ENCODE measurements at places on chromosomes 7 and 10. TPM values are rescaled to one million over a fixed set of nuclear protein-coding genes. Genes with fewer than 3 reads are reported as not detected.

- DNase-seq, result no peak
Measured at GRCh38 chr7:90804370-90804769, 208.2 kb downstream of the CDK14 start.

GRCh38 chr10:95920798-95921426 lies 13.1 kb downstream of the CC2D2B start:
- no peak for DNase-seq

MYPN gene
- polyA plus RNA-seq, result 0.03 TPM

- DNase-seq, result no peak
Measured at GRCh38 chr10:100896876-100897461, 15.8 kb upstream of the SLF2 start.

- DNase-seq, result no peak
Measured at GRCh38 chr10:119494236-119495020, 48.1 kb downstream of the RGS10 start.

MUC12 gene
- 1.7 TPM for polyA plus RNA-seq

GRCh38 chr10:36050763-36051499 lies 408.8 kb upstream of the FZD8 start:
- DNase-seq, result no peak

ADCYAP1R1 gene
- polyA plus RNA-seq, result 1.4 TPM

- DNase-seq, result no peak
Measured at GRCh38 chr7:149855361-149856305, 17.5 kb downstream of the ZNF862 start.

C10orf143 gene
- polyA plus RNA-seq, result 4.9 TPM

DNA sequence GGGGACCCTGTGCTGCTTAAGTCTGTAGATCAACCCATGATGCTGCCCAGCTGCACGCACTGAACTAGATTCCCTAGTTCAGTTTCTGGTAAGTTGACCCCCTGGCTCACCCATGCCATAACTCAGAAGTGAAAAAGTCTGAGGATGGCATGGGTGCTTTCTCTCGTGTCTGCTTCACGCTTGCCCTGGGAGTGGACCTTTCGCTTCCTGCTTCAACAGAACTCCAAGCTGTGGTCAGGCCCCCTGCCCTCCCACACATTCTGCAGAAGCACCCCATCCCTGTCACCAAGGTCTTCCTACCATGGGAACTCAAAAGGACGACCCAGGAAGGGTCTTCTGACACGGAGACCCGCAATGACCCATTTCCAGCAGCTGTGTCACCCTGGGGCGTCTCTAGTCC lies 39.9 kb downstream of the LRRC18 start:
- no peak for DNase-seq

GPR15LG gene
- not detected for polyA plus RNA-seq

- DNase-seq, result no peak
Measured at GRCh38 chr7:112103246-112103645, 103.0 kb downstream of the DOCK4 start.

ORC5 gene
- polyA plus RNA-seq, result 23.5 TPM

GRCh38 chr10:48531486-48531885 lies 73.4 kb downstream of the ARHGAP22 start:
- no peak for DNase-seq

FAM204A gene
- polyA plus RNA-seq, result 81.5 TPM

GRCh38 chr10:28396331-28396730 lies 93.5 kb upstream of the MPP7 start:
- no peak for DNase-seq

DKK1 gene
- 5.2 TPM for polyA plus RNA-seq

GRCh38 chr7:90067171-90067570 lies 87.1 kb upstream of the STEAP1 start:
- DNase-seq, result no peak

DNA sequence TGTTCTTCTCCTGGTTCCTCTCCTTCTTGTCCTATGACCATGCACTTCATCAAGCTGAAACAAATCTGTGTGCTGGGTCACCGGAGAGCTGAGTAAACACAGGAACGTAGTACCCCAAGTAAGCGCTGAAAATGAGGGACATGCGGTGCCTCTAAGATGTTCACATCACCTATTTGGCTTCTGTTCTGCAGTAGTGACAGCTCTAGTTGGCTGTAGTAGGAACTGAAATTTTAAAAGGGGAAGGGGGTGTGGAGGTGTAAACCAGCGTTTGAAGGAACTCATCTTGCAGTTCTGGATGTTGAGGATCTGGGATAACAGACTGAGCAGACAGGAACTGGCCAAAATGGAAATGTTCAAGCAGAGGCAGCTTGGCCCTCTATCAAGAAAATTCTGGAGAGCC lies 85.2 kb downstream of the WNT2 start:
- DNase-seq, result no peak

SNCG gene
- polyA plus RNA-seq, result 4.3 TPM

GRCh38 chr10:3737864-3738263 lies 47.1 kb downstream of the KLF6 start:
- no peak for DNase-seq

LRRC17 gene
- polyA plus RNA-seq, result 237 TPM

ZNF736 gene
- 20.4 TPM for polyA plus RNA-seq

DNA sequence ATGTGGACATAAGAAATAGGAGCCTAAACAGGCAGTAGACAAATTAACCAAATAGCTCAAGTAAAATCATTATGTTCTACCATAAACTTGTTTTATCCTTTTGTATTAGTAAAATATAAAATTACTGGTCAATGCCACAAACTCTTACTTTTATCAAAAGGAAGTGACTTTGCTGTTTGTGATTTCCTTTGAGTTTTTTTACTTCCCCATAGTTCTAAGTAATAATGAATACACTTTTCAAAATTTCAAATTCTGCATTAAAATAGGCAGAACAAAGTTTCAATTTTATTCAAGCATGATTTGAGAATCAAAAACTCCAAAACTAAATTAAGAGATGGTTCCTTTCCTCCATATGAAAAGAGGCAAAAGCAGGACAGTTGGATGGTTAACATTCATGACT lies 139.7 kb upstream of the ABCB5 start:
- no peak for DNase-seq

DNA sequence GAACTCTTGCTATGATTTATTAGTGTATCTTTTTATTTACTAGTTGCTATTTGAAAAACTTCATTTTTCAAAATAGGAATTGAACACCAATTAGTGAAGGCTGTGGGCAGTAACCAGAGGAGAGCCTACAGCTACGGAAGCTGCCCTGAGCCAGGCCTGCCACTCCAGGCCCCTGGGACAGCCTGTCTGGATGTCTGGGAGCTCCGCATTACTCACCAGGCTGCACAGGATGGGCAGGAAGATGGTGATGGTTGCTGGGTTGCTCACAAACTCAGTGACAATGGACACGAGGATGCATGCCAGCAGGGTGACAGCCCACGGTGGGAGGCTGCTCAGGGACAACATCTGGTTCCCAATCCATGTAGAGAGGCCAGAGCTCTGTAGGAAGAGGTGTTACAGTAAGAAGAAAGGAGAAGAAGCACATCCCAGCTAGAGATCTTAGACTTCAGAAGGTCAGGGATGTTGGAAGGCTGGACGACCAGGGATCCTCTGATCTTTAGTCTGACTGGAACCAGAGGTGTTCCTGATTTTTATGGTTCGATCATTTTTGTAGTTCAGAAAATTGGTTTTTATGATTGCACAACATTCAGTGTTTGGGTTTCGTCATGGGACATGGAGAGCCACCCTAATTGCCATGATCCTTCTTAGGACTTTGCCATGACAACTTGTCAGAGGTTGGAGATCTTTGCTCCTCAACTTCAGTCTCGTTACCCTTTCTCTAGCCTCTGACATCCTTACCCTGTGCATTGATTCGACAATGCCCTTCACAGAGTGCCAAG lies 23.2 kb downstream of the STMP1 start:
- no peak for DNase-seq

DNA sequence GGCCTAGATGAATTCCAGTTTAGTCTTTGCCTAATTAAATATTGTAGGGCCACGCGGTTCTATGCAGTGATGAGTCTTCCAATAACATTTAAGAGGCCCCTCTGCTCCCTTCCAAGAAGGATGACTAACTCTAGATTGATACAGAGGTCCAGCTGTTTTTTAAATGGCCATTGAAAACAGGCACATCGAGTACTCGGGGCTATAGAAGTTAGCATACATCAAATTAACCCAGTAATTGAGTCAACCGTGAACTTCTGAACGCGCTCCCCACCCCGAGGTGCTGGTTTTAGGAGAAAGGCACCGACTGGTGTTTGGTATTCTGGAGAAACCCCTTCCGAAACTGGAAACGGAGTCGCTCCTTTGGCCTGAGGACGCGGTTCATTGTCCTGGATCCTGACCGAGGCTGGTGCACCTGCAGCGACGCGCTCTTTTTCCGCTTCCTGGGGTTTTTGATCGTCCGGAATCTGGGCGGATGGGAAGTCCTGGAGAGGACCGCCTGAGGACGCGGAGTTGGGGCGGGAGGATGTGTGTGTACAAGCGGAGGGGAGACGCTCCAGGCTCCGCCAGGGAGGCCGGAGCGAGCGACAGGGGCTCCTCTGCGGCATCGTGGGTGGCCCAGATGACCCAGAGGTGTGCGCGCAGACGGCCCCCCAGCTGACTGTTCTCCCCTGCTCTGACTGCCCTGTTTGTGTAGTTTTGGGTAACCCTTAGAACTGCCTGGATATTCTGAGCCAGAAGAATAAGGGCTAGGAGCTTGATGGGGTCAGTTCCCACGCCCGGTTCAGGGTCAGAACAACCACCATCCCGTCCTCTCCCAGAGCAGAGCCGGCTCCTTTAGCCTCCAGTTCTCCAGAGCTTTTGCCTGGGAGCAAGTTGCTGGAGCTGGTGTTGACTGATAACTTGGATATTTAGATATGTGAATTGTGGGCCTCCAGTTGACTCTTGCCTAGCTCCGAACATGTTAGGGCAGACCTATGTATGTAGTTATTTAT lies 711 bp downstream of the FAM221A start:
- DNase-seq, result peak; percentile 34

GRCh38 chr10:3136336-3136735 lies 36.2 kb downstream of the PITRM1 start:
- no peak for DNase-seq

GRCh38 chr7:8217200-8218068 lies 44.5 kb downstream of the ICA1 start:
- DNase-seq, result no peak

HMX2 gene
- not detected for polyA plus RNA-seq

- DNase-seq, result peak; percentile 73
Measured at GRCh38 chr10:115093286-115093775, at the start of gene ATRNL1. Gene ATRNL1, plus strand, starts transcription at chr10:115093365. Its CDS starts 386 bp downstream, at chr10:115093751.

DNA sequence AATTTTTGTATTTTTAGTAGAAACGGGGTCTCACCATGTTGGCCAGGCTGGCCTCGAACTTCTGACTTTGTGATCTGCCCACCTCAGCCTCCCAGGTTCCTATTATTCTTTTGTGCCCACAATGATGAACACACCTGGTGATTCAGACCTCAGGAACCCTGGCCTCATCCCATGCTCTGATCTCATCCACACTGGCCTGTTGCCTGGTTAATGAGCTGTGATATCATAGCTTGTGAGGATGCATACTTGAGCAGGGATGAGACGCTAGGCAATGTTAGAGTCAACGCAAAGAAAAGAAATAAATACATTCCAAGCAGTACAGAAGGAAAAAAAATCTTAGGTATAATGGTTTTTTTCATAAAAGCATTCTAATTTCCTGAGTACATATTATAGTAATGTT lies 82.4 kb upstream of the RNF32 start:
- no peak for DNase-seq

PDSS1 gene
- polyA plus RNA-seq, result 12.4 TPM

- peak; percentile 91 for DNase-seq
Measured at GRCh38 chr10:63713191-63714144, 192.3 kb downstream of the REEP3 start.

- DNase-seq, result no peak
Measured at GRCh38 chr10:77547307-77548050, 90.1 kb downstream of the KCNMA1 start.

LHFPL3 gene
- 1.0 TPM for polyA plus RNA-seq

DHTKD1 gene
- polyA plus RNA-seq, result 19.0 TPM

SDHAF3 gene
- 30.3 TPM for polyA plus RNA-seq

- no peak for DNase-seq
Measured at GRCh38 chr10:44930904-44931620, 19.9 kb downstream of the TMEM72 start.

DNA sequence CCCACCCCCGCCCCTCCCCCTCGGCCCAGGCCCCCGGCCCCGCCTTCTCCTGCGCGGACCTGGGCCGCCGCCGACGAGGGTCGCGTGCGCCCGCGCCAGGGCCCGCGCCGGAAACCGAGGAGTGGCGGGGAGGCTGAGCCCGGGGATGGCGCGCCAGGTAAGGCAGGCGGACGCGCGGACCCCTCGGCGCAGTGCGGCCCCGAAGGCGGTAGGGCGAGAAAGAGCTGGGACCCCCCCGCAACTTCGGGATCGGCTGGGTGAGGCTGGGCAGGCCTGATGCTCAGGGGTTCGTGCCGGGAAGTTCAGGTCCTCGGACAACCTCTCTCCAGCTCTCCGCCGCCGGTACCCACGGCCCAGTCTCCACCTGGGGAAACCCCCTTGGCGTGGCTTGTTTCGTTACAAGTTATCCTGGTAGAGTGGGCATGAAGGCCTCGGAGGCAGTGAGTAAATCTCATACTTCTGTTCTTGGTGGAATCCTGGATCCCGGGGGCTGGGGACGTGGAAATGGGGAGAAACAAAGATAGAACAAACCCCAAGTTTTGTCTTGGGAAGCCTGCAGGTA lies 58.4 kb downstream of the ZNF467 start:
- no peak for DNase-seq

DNA sequence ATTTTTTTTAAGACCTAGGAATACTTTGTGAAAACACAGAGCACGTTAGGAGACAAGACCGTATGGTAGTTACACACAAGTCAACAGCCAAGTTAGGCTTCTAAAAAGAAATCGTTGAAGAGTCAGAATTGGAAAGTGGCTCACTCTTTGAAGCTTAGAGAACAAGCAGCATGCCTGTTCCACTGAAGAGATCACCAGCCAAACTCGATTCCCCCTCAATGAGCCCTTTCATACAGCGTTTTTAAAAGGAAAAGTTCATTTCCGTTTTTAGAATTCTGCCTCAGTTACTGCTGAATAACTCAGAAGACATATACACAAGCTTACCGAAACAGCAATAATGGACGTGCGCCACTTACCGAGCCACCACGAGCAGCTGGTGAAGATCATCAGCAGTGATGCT lies 41.0 kb downstream of the MCMBP start:
- DNase-seq, result no peak

SLC13A4 gene
- polyA plus RNA-seq, result 5.6 TPM

DNA sequence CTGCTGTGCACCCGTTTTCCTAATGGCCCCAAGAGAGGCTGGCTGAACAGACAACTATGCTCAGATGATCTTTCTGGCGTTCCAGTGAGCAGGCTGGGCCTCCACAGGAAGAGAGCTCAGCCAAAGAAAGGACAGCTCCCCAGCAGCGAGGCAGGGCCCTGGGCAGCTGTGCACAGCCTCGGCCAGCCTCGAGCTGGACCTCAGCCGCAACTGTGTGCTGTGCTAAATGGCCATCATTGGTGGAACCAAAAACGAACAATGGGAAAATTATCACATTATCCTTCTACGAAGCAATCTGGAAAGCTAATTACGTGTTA lies 97.5 kb downstream of the CTBP2 start:
- no peak for DNase-seq

MLXIPL gene
- 0.67 TPM for polyA plus RNA-seq

FEZF1 gene
- polyA plus RNA-seq, result not detected

NRP1 gene
- 148 TPM for polyA plus RNA-seq

CHAT gene
- polyA plus RNA-seq, result not detected

Data from left lung (tissue), 14 donors.